WTC11 (cell line): ENCODE measurements at places on chromosomes 1 and 21. TPM values are rescaled to one million over a fixed set of nuclear protein-coding genes. Genes with fewer than 3 reads are reported as not detected.

DNA sequence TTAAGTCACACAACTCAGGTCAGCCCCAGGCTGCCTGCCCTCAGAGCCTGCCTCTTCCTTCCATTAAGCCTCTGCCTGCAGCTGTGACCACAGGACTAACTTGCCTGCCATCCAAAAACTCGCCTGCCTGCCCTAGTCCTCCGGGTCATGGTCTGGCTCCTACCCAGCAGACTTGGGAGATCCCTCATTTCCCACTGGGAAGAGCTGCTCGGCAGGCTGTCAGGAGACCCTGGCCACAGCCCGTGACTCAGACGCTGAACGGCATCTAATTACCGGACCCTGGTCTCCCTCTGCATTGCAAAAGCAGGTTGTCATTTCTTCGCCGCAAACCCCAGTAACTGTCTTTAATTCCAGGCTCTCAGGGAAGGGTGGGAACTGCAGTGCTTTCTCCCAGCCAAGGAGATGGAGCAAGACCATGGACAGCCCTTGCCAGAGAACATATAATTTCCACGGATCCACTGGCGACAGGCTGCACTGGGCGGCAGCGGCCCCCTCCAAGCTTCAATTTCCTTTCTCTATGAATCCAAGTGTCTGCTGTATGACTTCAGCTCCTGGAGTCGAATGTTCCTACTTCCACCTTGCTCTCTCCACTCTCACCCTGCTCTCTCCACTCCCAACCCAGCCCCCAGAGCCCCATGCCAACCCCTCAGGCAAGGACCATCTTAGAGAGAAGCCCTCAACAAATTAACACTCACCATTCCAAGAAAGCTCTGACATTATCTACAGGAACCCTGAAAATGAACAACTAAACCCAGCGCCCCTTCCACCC lies 20.4 kb downstream of the OLFML2B start:
- H3K27me3 ChIP-seq = no peaks in the 10 kb centered on the region
- peaks cover 11% of the 10 kb centered on the region for H3K4me1 ChIP-seq
- H3K4me3 ChIP-seq = no peak overlapping the region
- no peaks in the 10 kb centered on the region for H3K36me3 ChIP-seq

DNA sequence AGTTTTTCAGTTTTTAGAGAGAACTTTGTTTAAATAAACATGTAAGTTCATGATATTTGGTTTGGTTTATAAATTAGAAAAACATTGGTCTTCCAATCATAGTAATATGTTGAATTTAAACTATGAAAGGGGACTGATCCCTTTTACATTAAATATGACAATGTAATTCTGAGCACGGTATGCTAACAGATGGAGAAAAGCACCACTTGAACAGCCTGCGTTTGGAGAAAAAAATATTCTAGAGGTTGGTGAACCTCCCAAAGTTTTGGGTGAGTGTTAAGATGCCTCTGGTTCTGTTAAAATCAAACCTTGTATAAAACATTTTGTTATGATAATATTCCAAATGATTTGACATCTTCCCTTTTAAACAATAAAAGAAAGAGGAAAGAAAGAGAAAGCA lies 123.9 kb downstream of the SDCCAG8 start:
- no peak for DNase-seq
- peaks cover 10% of the 10 kb centered on the region; the same call in 1 of the 2 replicates for H3K4me1 ChIP-seq
- no peaks in the 10 kb centered on the region for H3K36me3 ChIP-seq
- no peaks in the 10 kb centered on the region for H3K27me3 ChIP-seq
- H3K27ac ChIP-seq = no peak overlapping the region

GPA33 gene
- total RNA-seq = 0.25 to 0.63 TPM (median 0.27 TPM) in 3 replicates

- H3K27me3 ChIP-seq = no peaks in the 10 kb centered on the region; the same call in 1 of the 2 replicates
- H3K27ac ChIP-seq = no peak overlapping the region
- DNase-seq = no peak
- no peak overlapping the region for H3K4me3 ChIP-seq
- H3K4me1 ChIP-seq = peaks cover 41% of the 10 kb centered on the region
Measured at GRCh38 chr1:234768569-234769283, 158.7 kb upstream of the IRF2BP2 start.

- no peak overlapping the region for H3K27ac ChIP-seq
- H3K36me3 ChIP-seq = peaks cover 7% of the 10 kb centered on the region
- peaks cover 4% of the 10 kb centered on the region; the same call in 1 of the 2 replicates for H3K4me1 ChIP-seq
- H3K4me3 ChIP-seq = no peak overlapping the region
- DNase-seq = no peak
- no peaks in the 10 kb centered on the region for H3K27me3 ChIP-seq
Measured at GRCh38 chr1:79322511-79323027, 316.0 kb upstream of the ADGRL4 start.
